ENCODE measurements at places on chromosomes 3 and 15.

DNA sequence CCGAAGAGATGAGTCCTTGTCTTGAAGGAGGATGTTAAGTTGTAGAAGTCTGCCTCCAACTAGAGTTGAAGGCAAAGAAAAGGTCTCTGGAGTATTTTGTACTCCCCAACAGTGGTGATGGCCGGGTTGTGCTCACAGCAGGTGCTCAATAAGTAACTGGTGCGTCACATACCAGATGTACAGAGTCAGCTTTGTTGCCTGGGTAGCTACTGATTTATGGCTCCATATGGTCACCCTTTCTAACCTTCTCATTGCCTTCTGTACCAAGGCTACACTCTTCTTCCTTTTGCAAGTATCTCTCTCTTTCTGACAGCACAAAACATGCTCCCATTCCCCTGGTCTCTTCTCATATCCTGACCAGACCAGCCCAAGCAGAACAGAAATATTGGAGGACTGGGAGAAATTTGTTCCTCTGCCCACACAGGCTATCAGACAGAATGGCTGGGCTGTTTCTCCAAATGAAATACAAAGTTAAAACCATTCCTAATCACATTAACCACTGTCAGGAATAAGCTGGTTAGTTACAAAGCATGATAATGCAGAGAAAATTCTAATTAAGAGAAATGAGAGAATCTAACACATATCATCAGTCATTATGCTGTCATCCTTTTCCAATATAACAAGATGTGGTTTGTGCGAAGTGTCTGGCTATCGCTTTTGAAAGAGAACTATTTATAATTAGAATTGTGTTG is 150.1 kb upstream of the LRRN1 start:
- no peak for DNase-seq

- no peak for DNase-seq
Observed at GRCh38 chr3:138877226-138877625, 42.5 kb upstream of the PIK3CB start.

- DNase-seq, result no peak
Observed at GRCh38 chr3:19012846-19013245, 135.5 kb upstream of the KCNH8 start.

DNA sequence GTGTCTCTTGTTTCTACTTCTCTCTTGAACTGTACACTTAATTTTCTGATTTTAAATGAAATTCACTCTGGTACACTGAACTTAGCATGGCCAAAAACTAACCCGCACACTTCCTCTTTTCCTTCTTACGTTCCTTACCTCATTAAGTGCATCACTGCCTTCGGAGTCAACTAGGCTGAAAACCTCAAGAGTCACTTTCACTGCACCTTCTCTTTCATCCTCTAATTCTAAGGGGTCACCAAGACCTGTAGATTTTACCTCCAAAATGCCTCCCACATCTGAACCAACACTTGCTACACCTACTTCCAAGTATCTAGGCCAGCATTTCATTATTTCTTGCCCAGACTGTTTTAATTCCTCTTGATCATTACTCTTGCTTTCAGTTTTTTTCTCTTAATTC is 6.6 kb downstream of the CBLB start:
- DNase-seq, result no peak

DNA sequence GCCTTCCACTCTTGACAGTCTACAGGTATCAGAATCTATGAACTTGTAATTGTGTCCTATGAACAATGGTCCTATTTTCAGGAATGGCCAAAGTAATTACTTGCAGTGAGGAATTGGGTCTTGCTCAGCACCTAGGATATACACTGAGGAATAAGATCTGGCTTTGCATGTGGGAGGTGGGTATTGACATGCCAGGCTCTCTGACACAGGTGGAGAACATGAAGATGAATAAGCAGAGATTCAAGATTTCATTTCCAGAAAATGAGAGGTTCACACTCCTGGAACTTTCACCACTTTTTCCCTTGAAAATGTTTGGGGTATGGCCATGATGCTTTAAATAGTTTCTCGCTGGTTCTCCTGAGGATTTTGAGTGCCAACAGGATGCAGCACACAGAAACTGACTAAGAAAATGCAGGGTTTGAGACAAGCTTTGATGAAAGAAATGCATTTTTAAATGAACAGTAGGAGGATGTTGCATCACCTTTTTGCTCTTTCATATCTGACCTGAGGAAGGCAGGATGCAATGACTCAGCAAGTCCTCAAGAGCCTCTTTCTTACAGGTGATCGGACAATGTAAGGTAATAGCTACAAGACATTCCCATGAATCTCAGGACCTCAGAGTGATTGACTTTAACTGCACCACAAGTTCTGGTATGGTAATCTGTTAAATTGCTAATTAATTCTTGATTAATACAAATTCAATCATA is 3.7 kb downstream of the HRG start:
- no peak for DNase-seq

- DNase-seq, result no peak
Observed at GRCh38 chr15:92294759-92295158, 98.9 kb upstream of the ST8SIA2 start.

- peak; percentile 32 for DNase-seq
Observed at GRCh38 chr3:181717549-181718171, 5.9 kb downstream of the SOX2 start.

DNA sequence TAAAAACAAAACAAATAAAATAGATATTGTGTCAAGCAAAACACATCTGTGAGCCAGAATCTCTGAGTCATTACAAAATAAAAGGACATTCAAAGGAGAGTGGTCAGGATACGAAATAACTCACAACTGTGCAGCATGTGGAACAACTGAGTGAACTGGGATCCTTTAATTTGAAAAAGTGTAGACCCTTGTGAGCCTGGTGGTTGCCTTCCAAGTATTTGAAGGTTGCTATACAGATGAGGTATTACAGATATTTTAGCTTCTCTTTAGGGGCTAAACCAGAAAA is 26.7 kb downstream of the KCNMB2 start:
- DNase-seq, result no peak

DNA sequence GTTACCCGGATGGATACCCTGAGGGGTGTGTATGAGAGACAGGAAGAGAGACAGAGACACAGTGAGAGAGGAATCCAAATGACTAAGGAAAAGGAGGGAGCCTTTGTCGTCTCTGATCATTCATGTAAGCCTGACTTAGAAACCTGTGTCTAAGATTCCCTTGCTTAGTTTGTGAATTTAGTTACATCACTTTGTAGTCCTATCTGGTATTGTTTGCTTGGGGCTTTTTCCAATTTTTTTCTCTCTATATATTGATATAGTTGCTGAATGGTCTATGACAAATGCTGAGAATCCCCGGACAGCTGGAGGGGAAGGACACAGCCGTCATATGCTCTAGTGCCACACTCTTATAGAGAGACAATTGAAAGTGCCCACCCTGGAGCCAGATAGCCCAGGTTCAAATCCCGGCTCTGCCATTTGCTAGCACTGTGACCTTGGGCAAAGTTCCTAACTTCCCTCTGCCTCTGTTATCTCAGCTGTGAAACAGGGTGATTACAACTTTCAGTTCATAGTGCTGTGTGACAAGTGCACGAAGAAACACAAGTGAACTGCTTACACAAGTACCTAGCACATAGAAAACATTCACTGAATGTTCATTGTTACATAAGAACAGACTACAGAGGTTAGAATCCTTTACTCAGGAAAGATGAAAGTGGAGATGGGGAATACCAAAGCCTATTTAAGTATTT is 6.0 kb downstream of the SLC24A5 start:
- DNase-seq, result no peak

GRCh38 chr3:190692256-190692655 is 170.2 kb downstream of the GMNC start:
- DNase-seq, result no peak

DNA sequence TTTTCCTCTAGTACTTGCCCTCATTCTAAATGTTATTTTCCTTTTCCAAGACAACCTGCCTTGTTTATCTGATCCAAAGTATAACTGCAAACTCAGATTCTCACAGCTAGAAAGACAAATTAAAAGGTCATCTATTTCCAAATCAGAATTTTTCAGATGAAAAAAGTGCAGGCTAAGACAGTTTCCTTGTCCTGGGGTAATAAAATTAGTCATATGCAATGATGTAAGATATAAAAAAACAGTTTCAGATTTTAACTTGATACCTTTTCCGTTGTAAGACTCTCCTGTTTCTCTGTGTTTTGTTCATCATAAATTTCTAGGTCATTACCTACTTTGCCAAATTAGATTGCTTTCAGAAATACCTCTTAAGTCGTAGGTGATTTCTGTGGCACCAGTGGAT is 238.4 kb upstream of the PEX5L start:
- DNase-seq, result no peak

- DNase-seq, result no peak
Observed at GRCh38 chr3:48414376-48415250, 15.3 kb downstream of the PLXNB1 start.

GRCh38 chr15:42080186-42080918 is 14.0 kb downstream of the PLA2G4D start:
- peak; percentile 65 for DNase-seq

GRCh38 chr3:51568996-51569395 is 30.5 kb downstream of the RAD54L2 start:
- no peak for DNase-seq

DNA sequence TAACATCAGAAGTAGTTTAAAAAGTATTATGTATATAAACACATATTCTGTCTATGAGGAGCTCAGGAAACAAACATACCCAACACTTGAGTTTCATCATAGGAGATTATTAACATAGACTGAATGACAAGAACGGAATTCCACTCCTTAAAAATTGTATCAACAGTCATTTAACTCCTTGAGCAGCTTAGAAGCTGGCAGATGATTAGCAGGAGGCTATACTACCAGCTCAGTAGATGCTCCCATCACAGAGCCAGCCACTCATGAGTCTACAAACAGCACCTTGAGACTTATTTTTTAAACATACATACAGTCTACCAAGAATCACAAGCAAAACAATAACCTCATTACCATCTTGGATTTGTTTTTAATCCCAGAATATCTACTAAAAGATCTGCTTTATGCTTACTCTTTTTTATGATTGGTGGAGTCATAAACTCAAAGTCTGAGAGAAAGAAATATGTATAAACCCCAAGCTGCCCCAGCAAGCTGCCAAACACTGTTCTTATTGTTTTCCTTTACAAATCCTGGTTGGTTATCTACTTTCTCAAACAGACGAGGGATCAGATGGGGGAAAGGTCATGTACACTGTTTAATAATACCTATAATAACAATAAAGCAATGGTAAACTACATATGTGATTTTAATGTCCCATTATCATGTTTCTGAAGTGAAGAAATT is 59.5 kb downstream of the CBLB start:
- no peak for DNase-seq

Data from H7 (cell line).